ENCODE measurements at places on chromosomes 7 and 10.

DNA sequence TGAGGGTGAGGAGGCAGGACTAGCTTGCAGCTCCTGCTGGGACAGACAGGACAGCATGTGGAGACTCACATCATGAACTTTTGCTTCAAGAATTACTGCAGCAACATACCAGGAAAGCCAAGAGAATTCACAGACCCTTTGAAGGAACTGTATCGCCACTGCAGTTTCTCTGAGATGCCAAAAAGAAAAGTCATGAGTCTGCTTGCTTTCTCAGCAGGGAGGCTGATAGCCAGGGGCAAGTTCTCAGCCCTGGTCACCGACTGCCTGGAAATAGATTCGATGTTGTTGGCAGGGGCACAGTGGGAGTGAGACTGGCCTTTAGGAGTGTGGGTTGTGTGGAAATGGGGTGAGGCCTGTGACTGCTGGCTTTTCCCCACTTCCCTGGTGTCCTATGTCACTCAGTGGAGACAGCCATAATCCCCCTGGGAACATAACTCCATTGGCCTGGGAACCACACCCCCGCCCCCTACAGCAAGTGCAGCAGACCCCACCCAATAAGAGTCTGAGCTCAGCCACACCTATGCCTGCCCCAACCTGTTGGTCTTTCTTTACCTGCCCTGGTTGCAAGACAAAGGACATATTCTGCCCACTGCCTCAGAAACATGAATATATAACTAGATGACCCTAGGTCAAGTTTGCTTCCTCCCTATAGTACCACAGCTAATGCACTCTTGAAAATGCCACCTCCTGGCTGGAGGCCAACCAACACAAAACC, 1.6 kb upstream of the SAMD9 start:
- no peak for DNase-seq

DNA sequence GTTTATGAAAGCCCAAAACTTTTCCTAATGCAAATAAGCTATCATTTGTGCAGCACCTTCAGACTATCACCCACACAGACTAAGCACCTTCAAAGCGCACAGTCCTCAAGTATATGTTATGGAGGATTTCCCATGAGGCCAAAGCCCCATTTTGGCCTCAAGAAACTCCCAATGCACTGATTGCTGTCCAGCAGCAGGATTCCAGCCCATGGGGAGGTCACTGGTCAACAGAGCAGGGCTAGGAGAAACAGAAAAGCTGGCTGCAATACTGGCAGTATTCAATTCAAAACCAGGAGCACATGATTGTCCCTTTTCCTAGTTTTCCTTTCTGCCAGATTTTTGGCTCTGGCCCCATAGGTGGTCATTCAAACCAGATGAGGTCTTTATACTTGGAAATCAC, 24.5 kb upstream of the KIAA1217 start:
- no peak for DNase-seq

DNA sequence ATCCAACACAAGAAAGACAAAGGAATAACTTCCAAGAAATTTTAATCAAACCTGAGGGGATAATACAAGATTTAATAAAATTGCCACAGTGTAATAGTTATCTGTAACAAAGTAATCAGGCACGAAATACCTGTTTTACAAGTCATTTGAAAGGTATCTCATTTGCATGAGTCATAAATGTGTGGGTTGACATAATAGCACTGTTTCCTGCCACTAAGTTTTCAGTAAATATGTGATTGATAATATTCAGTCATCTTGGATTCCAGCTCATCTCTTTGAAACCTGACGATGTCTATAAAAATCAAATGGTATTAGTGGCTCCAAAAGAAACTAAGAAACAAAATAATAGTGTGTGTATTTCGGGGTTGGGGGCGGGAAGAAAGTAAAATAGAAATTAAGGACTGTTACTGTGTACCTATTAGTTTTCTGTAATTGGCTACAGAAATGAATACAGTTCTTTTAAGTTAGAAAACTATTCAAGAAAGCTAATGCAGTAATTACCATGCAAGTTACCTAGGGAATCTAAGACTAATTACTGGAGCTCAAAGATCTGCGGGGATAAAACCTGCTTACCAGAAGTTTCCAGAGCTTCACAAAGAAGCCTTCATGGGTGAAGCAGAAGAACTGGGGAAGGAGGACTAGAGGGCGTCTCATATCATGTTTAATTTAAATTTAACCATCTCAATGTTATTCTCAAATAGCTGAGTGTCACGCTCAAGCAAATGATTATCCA, 100.7 kb downstream of the ST8SIA6 start:
- no peak for DNase-seq

DNA sequence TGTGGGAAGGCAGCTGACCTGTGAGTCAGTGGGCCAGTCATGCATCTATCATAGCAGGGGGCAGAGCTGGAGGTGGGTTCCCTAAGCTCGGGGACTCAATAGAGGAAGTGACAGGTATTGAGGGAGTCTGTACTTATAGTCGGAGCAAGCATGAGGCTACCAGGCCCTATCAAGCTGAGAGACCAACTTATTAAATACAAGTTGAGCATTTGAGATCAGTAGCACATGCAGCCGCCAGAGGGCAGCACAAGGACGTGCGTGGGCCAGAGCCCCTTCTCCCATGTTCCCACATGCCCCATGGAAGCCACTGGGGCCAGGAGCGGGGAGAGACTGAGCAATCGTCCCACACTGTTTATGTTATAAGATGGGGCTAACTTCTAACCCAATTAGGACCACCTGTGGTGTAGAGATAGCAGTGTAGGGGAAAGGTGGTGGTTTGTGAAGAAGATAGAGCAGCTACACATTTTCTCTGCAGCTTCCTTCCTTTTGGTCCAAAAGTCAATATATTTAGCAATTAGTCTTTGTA, 13.0 kb upstream of the STK31 start:
- peak; percentile 20 for DNase-seq

DNA sequence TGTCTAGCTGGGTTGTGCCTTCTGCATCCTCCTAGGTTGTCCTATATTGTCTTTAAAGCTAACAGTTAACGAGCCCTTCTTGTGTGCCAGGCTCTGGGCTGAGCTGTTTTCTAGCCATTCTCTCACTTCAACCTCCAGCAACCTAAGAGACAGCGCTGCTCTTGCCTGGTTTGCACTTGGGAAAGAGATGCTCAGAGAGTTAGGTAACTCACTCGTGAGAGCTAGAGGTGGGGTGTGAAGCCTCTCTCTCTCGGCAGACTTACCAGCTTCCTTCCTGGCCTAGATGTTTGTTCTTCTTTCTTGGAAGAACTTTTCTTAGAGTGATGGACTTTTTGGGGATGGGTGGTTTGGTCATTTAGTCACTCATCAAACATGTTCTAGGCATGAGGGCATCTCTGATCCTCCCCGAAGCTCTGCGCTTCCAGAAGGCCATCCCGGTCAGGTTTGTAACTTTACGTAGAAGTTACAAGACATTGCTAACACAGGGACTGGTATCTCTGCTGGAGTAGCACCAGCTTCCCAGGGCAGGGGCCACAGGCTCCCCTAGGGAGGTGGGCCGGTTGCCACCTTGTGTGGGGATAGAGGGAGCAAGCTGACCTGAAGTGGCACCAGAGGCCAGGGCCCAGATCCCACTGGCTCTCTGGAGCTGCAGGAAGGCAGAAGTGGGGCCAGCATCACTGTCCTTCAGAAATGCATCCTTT, 14.3 kb downstream of the TSPAN15 start:
- no peak for DNase-seq

DNA sequence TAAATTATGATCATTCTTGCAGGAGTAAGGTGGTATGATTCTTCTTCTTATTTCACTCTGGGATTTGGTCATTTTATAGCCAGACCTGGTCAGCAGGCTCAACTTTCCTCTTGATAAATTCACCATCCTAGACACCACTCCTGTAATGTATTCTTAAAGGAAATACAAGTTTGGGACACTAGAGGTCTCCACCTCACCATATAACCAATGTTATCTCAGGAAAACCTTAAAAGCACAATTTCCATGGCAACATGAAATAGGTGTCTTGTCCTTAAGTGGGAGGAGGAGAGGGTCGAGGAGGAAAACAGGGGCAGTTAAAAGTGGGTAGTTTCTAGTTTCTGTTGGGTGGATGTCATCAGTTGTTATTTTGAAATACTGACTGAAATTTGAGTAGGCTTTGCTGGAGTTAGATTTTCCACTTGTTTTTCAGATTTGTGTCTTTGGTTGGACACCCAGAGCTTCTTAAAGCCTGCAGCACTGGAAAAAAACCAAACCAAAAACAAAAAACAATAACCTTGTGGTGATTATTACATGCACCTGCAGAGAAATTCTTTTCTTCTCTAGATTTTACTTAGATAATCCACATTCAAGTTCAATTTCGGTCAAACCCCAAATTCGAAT, 163.1 kb downstream of the PRKCQ start:
- DNase-seq, result no peak

DNA sequence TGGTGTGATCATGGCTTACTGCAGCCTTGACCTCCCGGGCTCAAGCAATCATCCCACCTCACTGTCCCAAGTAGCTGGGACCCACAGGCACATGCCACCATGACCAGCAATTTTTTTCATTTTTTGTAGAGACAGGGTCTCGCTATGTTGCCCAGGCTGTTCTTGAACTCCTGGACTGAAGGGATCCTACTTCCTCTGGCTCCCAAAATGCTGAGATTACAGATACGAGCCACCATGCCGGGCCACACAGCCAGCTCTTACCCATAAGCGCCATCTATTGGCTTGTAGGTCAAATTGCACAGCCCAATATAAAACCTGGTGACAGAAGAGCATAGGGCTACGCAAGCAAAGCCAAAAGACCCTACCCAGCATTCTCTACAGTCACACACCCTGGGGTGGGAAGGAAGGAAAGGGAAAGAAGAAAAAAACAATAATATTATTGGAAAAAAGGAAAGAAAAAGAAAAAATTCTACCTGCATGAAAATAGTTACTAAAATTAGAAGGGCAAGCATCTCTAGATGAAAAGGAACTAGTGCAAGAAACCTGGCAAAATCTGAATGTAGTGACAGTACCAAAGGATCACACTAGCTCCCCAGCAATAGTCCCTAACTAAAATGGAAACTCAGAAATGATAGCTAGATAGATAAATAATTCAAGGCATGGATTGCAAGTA, 29.4 kb upstream of the AMPH start:
- DNase-seq, result no peak

GRCh38 chr7:139958599-139959284, 104.0 kb downstream of the PARP12 start:
- no peak for DNase-seq

DNA sequence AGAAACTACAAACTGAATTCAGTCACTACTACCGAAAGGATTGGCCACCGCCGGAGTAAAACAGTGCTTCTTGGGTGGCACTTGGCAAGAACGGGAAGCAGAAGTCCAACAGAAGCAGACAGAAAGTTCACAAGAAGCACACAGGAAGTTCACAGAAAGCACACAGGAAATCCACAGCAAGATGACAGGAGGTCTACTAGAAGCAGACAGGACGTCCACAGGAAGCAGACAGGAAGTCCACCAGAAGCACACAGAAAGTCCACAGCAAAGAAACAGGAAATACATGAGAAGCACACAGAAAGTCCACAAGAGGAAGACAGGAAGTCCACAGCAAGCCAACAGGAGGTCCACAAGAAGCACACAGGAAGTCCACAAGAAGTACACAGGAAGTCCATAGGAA, 399.2 kb upstream of the AUTS2 start:
- no peak for DNase-seq

- DNase-seq, result no peak
These were observed 70.5 kb downstream of the ZMIZ1 start for GRCh38 chr10:79139124-79139835.

GRCh38 chr10:127826154-127826725, 66.5 kb downstream of the CLRN3 start:
- no peak for DNase-seq

DNA sequence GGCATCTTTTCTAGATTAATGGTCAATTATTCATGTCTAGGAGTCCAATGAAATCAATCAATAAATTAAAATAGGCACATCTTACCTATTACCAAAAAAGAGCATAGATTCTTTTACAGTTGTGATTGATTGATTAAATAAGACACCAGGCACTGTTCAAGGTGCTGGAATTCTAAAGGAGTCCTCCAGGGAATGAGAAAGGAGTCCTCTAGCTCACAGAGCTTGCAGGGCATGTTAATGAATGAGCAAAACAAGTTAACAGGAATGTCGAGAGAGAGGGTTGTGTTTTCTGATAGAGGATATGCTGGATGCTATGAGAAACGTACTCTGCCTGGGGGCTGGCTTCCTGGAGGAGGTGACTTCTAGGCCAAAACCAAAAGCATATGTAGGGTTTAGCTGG, 191.4 kb downstream of the BMPER start:
- DNase-seq, result no peak

DNA sequence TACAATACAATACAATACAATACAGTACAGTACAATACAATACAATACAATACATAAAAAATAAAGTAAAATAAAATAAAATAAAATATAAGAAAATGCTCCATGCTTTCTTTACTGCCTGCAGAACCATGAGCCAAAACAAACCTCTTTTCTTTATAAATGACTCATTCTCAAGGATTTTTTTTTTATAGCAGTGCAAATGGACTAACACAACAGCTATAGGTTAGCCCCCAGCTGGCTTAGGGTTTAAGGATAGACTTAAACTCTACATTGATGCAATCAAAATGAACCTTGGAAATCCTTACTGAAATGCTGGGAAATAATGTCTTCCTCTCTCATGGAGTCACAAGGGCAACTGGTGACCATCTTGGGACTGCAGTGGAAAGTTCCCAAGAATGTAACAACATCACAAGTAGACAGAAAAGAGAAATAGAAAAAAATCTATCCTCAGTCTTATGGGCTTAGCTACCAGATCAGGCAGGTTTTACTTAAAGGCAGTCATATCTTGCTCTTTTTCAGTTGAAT, 348.9 kb downstream of the ARL4A start:
- no peak for DNase-seq

DNA sequence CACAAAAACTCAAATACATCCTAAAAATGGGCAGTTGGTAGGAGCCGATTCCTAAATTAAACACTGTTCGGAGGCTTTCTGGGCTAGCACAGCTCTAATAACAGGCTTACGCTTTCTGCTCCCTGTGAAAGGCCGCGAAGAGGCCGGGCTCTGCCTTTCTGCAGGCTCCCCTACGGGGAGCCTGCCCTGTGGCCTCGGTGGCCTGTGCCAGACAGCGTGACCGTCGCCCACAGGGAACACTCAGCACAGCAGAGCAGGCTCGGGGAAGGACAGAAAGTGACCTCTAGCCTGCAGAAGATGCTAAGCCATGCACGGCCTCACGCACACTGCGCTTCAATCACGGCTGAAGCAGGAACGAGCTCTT, 64.2 kb downstream of the DIP2C start:
- no peak for DNase-seq

- DNase-seq, result no peak
These were observed 55.7 kb upstream of the GPR22 start for GRCh38 chr7:107414198-107414597.

GRCh38 chr7:95871075-95871848, 98.9 kb downstream of the DYNC1I1 start:
- DNase-seq, result no peak

GRCh38 chr10:19847321-19847720, 31.1 kb downstream of the PLXDC2 start:
- no peak for DNase-seq

DNA sequence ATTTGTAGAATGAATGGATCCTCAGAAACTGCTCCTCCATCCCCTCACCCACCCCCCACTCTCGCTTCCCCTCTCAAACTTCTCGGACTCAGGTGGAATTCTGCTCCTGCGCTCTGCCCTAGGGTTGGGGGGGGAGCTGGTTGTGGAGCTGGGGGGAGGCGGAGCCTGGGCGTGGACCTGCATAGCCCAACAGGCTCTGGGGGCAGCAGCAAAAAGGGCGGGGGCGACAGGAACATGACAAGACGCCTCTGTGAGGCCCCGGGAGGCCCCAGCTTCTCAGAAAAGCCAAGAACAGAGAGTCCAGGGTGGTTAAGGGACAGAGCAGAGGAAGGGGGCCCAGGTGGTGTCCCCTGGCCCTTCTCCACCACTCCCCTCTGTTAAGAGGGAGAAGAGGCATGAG, 3.5 kb downstream of the TSC22D4 start:
- DNase-seq, result no peak

- no peak for DNase-seq
These were observed 47.5 kb downstream of the ZNF680 start for GRCh38 chr7:64515330-64515729.

Measured in stimulated activated CD8-positive, alpha-beta memory T cell treated with anti-CD3 and anti-CD28 coated beads, Interleukin-7, amount 100 ng/mL, for 4 hours (primary cell).